ENCODE measurements at places on chromosomes 6 and 20.

- no peak for DNase-seq
Measured at GRCh38 chr6:169776379-169776778, 25.0 kb downstream of the ERMARD start.

DNA sequence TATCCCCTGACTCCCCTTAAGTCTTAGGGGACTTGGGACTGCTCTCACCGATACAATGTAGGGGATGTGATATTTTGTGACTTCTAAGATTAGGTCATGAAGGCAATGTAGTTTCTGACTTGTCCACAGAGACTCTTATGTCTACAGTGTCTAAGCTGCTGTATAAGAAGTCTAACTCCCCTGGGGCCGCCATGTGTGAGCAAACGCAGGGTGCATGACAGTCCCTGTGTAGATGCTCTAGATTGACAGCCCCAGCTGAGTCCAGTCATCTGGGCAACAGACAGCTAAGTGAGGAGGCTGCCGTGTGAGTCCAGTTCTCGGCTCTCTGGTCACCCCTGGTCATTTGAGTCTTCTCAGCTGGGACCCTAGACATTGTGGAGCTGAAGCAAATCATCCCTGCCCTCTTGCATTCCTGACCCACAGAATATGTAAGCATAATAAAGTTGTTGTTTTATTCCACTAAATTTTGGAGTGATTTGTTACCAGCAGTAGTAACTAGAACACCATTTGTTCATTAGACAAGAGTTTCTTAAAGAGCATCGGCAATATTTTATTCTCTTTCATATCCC, 743.3 kb upstream of the CHD6 start:
- DNase-seq: no peak

GRCh38 chr6:21107796-21108195, 485.8 kb upstream of the SOX4 start:
- no peak for DNase-seq

DNA sequence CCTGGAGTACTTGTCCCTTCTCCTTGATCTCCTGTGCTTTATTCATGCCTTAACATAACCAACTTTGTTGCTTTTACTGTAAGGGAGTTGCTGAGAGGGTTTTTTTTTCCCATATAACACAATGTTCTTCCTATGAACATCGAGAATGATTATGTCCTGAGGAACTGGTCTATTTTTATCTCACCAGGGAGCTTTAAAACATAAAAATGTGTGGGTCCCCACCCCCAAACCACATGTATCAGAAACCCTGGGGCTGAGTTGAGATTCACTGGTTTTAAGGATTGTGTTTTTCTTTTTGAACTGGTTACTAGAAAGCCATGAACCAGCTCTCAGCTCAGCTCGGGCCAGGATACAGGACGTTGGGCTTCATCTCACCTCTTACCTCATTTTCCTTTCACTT, 118.5 kb upstream of the JAG1 start:
- DNase-seq: no peak

GRCh38 chr6:108133594-108134179, 32.1 kb upstream of the NR2E1 start:
- no peak for DNase-seq

DNA sequence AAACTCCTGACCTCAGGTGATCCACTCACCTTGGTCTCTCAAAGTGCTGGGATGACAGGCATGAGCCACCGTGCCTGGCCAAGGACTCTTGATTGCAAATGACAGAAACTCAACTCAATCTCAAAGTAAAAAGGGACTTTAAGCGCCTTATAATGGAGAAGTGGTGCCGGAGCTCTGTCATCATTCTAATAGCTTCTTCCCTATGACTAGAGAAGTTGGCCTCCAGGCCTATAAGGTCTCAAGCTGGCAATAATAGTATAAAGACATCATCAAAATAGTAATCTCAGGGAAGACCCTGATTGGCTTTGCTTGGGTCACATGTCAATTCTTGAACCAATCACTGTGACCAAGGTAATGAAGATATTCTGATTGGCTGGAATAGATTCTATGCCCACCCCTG, 8.5 kb upstream of the KIAA1755 start:
- DNase-seq: no peak

DNA sequence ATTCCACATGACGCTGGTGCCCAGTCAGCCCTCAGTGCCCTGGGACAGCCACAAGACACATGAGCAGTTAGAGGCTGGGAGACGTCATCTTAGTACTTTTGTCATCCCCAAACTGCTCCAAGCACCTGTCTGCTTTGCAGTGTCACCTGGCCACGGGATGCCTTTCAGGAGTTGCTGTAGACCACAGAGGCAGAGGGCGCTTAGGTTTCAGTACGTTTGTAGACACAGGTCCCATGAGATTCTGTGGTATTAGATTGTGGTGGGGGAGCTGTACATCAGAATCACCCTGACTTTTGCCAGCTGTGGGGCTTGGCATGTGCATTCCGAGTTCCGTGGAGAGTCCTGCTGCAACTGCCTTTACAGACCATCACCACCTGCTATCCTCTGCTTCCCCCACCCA, 16.7 kb downstream of the MAVS start:
- DNase-seq: no peak

- no peak for DNase-seq
Measured at GRCh38 chr6:8065519-8065911, 1.3 kb upstream of the BLOC1S5 start.

DNA sequence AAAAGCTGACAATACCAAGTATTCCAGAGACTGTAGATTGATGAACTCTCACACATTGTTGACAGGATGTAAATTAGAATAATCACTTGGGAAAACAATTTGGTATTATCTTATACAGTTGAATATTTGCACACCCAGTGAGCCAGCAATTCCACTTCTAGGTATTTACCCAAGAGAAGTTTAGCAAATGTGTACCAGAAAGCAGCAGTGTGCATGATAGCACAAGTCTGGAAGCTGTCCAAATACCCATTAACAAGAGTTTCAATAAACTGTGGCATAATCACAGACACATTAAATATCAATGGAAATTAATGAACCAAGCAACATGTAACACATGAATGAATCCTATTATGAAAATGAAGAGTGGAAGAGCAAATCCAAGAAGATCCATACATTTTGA, 233.6 kb downstream of the TPBG start:
- DNase-seq: no peak

- no peak for DNase-seq
Measured at GRCh38 chr6:68758559-68758958, 123.5 kb downstream of the ADGRB3 start.

- no peak for DNase-seq
Measured at GRCh38 chr20:62246872-62247652, 8.7 kb downstream of the OSBPL2 start.

- peak; percentile 26 for DNase-seq
Measured at GRCh38 chr6:25410102-25410501, 130.9 kb downstream of the CARMIL1 start.

DNA sequence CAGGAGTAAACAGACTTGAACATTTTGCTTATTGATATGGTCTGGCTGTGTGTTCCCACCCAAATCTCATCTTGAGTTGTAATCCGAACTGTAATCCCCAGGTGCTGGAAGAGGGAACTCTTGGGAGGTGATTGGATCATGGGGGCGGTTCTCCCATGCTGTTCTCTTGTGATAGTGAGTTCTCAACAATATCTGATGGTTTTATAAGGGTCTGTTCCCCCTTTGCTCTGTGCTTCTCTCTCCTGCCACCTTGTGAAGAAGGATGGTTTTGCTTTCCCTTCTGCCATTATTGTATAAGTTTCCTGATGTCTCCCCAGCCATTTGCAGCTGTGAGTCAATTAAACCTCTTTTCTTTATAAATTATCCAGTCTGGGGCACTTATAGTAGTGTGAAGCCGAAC, 40.0 kb downstream of the MYLIP start:
- peak; percentile 38 for DNase-seq

DNA sequence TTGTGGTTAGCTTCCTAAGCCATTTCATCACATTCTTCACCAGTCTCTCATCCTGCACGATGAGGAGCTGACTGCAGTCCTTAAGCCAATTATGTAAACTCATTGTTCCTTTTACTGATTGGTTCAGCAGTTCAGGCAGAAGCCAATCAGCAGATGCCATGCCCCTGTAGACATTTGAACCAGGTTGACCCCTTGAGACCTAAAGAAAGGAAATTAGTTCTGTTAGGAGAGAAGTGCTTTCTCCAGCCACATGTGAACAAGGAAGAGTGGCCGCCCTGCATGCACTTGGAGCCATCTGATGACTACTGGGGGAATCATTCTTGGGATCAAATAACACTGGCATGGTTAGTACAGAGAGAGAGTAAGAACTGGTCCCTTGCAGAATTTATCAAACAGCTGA, 535.2 kb upstream of the ID4 start:
- DNase-seq: no peak

DNA sequence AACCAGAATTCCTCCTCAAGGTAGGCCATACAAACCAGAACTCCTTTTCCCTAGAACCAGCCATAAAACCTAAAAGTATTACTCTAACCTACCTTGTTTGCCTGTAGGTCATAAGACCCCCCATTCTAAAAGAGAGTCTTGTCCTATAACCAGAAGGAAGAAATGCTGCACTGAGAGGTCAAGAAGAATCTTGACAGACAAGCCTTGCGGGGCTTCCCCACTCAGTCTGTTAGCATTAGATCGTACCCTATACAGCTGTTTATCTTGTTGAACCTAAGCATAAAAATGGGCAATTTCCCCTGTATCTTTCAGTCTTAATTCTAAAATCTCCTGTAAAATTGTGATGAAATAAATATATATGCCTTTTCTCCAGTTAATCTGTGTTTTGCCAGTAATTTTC, 52.3 kb upstream of the HFE start:
- no peak for DNase-seq
